ENCODE measurements at places on chromosomes 3 and 15.

- no peak for DNase-seq
Observed at GRCh38 chr15:58285212-58285920, 146.4 kb upstream of the LIPC start.

GRCh38 chr15:69988541-69989225 is 109.0 kb downstream of the TLE3 start:
- DNase-seq, result no peak

DNA sequence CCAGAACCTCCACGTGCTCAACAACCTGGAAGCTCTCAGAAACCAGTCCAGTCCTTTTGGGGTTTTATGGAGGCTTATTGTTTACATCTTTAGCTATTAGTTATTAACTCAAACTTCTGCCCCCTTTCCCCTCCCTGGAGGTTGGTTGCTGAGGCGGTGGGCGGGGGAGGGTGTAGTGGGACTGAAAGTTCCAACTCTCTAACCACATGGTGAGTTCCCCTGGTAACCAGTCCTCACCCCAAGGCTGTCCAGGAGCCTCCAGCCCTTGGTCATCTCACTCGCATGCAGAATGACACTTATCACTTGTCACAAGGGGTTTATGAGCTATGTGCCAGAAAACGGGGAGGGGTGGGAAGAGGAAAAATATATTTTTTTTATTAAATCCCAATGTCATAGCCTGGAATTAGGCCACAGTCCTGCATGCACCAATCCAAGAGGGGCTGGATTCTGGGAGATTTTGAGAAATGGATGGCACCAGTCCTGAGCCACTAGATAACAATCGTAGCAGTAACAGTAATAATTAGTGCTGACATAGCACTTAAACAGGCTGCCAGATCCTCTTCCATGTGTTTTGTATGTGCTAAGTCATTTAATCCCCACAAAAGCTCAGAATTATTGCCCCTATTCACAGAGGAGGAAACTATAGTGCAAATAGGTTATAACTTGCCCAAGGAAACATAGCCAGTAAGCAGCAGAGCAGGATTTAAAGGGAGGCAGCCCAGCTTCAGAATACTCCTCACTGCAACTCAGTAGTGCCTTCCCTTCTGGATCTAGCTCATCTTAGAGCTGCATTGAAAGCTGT is 85.7 kb downstream of the CRYGS start:
- no peak for DNase-seq

DNA sequence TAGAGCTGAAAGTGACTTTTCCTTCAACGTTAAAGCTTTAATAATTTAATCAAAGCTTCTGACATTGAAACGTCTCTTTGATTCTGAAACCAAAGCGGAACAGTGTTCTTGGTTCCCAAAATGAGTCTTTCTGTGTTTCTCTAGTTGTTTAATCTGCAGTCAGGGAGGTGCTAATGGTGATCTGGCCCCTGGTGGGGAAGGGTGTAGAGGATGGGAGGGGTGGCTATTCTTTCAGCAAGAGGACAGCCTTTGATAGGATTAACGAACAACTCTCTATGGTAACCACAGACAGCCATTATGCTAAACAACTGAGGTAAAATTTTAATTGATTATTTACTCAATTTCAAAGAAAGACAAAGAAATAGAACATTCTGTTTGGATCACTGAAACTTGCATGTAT is 79.9 kb upstream of the CADPS start:
- no peak for DNase-seq

DNA sequence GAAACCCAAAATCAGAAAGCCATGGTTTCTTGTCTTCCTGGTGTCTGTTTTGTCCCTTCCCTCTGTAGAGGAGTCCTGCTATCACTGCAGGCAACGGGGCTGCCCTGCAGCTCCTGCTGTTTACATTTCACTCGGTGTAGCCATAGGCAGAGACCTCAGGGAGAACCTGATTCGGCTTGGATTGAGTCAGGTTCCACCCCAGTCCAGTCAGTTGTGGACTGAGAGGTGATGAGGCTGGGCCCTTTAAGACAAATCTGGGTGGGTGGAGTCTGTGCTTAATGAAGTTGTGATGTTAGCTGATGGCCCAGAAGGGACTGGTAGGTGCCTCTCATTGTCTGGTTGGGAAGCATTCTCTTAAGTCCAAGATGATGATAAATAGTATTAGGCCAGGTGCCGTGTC is 35.7 kb downstream of the FLNB start:
- DNase-seq, result no peak

- DNase-seq, result no peak
Observed at GRCh38 chr15:68431037-68431791, 749 bp downstream of the ITGA11 start.

DNA sequence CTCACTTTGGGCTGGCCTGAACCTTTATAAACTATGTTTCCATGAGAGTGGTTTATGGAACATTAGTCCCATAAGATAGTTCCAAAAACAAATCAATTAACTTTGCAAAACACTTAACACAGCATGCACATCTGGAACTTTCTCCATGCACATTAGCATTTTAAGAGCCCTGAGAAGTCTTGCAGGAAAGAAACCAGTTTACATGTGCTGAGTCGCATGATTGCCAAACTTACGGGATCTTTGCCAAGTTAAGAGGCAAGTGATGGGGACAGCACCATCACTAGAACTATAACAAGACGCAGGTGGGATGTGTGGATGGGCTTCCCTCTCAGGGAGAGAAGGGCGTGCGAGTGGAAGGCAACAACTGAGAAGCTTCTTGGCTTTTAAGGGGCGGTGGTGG is 20.7 kb downstream of the ADAMTS9 start:
- no peak for DNase-seq

- DNase-seq, result no peak
Observed at GRCh38 chr3:192897005-192897404, 20.7 kb downstream of the MB21D2 start.

DNA sequence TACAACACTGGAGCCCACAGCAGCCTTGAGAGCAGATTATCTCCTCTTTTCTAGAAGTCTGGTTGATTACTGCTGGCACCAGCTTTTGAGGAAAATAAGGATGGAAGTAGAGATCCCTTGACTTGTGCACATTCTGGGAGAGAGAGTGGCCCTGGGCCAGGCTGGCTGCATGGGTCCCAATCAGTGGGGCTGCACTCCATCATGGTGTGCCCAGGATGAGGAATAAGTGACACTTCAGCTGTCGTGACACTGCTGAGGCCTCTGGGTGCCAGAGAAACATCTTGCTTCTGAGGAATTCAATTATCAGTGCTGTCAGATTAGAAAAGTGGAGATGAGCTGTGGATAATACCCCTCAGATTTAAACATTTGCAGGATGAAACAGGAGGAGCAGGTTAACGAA is 9.1 kb downstream of the RAMAC start:
- DNase-seq, result no peak
